Fibroblast of the aortic adventitia (primary cell): ENCODE measurements at places on chromosomes 13 and 19. TPM values are rescaled to one million over a fixed set of nuclear protein-coding genes. Genes with fewer than 3 reads are reported as not detected.

Gene CERS1
- total RNA-seq, result 1.1 and 1.6 TPM in 2 replicates

Gene CDX2
- not detected in 2 replicates for total RNA-seq

Gene CNN1
- 2.2 and 4.2 TPM in 2 replicates for total RNA-seq

Gene ZNF441
- total RNA-seq, result 7.3 and 10.9 TPM in 2 replicates

DNA sequence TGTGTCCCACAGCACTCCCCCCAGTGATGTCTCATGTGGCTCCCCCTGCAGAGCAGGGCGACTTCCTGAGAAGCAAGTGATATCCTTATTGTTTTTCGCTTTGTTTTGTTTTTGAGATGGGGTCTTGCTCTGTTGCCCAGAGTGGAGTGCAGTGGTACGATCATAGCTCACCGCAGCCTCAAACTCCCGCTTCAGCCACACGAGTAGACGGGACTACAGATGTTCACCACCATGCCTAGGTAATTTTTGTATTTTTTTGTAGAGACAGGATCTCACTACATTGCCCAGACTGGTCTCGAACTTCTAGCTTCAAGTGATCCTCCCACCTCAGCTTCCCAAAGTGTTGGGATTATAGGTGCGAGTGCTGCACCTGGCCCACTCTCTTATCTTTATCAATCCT lies 5.0 kb downstream of the CEP89 start:
- no peak for DNase-seq

- DNase-seq, result no peak
Observed at GRCh38 chr19:12667731-12668302, 1.2 kb downstream of the WDR83 start.

DNA sequence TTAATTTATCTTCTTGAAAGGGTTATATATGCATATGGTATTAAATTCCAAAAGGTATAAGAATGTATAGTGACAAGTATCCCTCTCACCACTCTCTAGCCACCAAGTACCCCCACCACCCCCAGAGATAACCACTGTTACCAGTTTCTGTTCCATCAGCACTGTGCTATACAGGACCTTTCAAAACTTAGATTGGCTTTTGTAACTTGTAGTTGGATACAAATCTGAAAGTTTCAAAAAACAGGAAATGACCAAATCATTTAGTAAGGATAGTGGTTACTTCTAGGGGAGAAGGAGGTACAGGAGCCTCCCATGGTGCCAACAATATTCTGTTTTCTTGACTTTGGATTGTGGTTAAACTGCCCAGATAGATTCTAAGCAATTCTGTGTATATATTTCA lies 56.7 kb downstream of the AKAP11 start:
- no peak for DNase-seq

DNA sequence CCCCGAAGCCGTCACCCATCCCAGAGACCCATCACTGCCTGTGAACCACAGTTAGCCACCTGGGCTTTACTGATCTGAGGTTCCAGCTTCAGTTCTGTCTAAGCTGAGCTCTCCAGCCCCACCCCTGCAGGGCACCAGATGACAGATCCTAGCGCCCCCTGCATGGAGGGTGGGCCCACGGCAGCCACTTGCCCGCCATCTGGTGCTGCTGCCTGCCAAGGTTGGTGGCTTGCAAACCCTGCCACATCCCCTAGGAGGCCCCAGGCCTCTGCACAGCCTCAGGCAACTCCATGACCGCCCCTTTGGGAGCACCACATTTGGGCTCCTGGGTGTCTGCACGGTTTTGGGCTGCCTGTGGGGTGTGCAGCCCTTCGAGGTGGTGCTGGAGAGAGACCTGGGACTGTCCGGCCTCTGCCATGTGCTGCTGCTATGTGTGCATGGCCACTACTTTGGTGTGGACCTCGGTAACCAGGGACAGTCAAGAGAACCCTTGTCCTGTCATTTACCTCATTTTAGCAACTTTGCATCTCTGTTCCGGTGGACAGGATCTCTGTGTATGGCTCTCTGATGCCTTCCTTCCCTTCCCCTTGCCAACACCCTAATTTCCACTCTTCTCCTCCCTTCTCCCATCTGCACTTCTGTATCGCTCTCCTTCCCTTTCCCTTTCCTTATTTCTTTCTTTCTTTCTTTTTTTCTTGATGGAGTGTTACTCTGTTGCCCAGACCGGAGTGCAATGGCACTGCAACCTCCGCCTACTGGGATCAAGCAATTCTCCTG lies 17.4 kb upstream of the SDHAF1 start:
- DNase-seq, result no peak

GRCh38 chr19:7550987-7551761 lies 15.7 kb downstream of the PNPLA6 start:
- DNase-seq, result no peak

GRCh38 chr19:3984908-3985642 lies at the start of gene EEF2:
Gene EEF2, minus strand, starts transcription at chr19:3985463. Its CDS starts 83 bp downstream, at chr19:3985380.
- peak; percentile 92 for DNase-seq

DNA sequence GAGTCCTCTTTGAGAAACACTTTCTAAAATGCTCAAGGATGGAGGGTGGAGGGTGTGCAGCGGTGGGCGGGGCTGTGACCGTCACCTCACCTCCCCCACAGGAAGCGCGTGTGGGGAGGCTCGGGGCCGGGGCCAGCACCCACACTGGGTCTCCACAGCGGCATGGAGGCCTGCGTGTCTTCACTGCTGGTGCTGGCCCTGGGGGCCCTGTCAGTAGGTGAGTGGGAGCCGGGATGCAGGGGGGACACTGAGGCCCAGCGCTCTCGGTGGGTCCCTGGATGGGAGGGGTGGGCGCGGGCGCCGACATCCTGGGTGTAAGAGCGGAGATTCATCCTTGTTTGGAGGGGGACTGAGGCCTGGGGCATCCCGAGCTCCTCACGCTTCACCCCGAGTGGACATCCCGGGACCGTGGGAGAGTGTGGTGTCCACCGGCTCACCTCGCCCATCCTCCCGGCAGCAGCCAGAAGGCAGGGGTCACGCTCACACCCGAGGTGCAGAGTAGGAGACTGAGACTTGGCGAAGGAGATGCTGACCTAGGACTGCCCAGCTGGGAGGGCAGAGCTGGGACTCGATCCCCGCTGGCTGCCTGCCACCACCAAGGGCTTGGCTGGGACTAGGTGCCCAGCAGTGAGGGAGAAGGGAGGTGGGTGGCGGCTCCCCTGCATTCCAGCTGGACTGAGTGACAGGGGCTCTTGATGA lies at the start of gene GZMM:
TSS of gene GZMM (plus strand) at position 144 of the 699 bp plus-strand sequence. CDS start at position 163, 19 bp downstream.
- DNase-seq, result no peak

DNA sequence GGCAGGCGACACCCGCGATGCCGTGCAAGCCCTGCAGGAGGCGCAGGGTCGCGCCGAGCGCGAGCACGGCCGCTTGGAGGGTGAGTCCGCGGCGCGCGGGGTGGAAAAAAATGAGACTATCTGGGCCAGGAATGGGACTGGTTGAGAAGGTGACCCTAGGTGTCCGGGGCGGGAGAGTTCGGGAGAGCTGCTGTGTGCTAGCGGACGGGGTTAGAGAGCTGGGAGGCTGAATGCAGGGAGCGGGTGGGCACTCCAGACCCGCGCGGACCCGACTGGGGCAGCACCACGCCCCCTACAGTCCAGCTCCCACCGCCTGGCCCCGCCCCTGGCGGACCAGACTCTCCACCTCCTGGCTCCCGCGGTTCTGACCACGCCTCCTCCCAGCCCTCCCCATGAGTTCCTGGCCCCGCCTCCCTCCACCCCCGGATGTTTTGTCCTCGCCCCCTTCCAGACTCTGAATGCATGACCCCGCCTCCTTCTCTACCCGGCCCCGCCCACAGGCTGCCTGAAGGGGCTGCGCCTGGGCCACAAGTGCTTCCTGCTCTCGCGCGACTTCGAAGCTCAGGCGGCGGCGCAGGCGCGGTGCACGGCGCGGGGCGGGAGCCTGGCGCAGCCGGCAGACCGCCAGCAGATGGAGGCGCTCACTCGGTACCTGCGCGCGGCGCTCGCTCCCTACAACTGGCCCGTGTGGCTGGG lies 1.5 kb downstream of the CLEC11A start:
- DNase-seq, result peak; percentile 99

DNA sequence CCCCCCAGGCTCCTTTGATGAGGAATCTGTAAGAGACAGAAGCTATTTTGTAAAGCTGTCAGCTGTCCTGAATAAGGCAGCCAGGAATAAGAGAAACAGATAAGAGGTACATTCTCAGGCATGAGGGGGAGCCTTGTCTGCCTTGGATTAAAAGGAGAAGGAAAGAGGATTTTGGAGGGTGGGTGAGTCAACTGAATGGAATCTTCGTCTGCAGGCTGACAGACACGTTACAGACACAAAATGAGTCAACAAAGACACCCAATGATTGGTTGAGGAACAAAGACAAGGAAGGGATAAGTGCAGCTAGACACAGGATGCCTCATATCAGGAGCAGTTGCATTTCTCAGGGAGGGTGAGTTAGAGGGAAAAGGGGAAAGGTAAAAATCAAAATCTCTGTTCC lies 162.5 kb downstream of the OLFM4 start:
- no peak for DNase-seq

DNA sequence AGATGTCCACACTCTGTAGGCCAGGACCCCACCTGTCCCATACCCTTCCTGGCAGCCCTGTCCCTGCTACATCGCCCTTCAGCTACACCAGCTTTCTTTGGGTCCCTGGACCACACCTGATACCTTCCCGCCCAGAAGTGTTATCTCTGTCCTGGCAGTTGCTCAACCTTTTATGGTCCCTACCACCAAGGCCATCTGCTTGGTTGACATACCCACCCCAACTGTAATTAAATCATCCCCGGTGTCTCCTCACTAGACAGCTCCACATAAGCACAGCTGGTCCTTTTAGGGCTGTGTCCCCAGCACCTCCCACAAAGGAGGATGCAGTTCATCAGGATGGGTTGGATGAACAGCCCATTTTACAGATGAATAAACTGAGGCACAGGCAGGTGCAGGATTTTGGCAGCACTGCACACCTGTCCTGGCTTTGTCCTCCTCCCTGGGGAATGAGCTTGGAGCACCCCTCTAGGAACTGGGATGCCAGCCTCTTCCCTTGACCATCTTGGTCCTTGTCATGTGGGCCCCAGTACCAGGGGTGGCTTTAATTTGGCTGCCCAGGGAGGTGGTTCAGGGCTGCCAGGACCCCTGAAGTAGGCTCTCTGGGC lies 12.9 kb downstream of the NACC1 start:
- no peak for DNase-seq

DNA sequence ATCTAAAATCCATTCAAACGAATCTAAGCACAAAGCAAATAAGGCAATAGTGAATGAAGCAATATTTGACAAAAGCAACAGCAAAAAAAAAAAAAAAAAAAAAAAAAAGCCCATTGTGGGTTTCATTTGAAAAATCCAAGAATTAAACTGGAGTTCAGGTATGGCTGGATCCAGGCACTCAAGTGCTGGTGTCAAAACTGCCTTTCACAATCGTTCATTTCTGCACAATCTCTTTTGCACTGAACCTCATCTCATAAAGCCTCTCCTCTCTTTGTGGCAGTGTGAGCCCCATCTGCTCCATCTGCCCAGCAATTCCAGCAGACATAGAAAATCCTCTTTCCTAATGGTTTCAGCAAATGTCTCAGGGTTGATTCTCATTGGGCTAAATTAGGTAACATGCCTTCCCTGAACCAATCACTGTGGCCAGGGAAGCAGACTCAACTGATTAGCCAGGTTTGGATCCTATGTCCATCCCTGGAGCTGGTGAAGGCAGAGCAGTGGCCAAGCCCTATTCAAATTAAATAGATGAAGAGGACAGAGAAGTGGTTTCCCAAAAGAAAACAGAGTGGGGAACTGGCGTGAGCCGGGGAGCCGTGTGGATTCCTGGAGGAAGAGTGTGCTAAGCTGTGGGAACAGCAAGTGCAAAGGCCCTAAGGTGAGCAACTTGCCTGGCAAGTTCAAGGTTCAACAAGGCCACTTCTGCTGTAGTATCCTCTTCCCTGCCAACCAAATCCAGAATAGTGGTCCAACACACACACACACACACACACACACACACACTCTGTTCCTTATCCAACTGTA lies 1.2 kb upstream of the HIF3A start:
- DNase-seq, result no peak

DNA sequence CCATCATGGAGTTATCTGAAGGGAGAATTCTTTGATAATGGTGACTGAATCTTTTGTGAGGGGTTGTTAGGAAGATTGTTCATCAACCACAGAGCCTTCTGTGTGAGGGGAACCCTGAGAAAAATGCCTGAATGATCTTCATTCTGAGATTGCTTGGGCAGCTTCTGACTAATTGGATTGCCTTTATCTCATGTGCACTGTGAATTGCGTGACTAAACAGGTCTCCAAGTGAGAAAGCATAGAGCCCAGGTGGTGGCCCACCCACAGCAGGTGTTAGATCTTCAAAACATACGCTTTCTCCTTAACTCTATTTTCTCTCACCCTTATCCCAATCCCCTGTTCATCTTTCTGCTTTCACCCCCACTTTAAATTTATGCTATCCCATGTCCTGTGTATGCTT lies 58.3 kb downstream of the DOCK9 start:
- DNase-seq, result no peak

DNA sequence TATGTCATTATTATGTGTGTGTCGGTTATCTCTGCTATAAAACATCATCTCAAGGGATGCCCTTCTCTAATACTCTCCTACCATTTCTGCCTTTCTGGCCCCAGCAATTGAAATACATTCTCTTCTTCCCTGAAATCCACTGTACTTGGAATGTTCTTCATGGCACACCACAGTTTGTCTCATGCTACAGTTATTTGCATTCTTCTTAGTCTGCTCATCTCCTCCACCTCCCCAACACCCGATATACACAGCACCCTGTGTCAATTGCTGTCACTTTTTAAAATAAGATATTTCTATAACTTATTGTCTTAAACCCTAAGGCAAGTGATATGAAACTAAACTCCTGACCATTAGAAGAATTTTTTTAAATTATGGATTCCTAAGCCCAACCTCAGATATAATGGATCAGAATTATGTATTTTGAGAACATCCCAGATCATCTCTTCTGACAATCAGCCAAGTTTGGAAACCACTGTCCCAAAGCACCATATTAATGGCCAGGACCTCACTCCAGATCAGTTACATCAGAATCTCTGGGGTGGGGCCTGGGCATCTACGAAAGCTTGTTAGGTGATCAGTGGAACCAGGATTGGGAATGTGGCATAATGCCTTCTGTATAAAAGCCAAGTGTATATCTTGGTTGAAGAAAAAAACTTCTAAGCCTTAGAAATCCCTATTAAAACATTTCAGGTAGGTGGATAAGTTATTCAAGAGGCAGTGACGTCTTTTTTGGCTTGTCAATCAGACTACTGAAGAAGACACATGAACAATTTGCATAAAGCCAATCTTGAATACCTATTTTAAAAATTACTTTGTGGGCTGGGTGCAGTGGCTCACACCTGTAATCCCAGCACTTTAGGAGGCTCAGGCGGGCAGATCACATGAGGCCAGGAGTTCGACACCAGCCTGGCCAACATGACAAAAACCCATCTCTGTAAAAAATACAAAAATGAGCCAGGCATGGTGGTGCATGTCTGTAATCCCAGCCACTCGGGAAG lies 30.0 kb upstream of the KBTBD7 start:
- peak; percentile 66 for DNase-seq
